Right ventricle myocardium inferior (tissue), 1 donor: ENCODE measurements at places on chromosomes 6 and 20. TPM values are rescaled to one million over a fixed set of nuclear protein-coding genes. Genes with fewer than 3 reads are reported as not detected.

DNA sequence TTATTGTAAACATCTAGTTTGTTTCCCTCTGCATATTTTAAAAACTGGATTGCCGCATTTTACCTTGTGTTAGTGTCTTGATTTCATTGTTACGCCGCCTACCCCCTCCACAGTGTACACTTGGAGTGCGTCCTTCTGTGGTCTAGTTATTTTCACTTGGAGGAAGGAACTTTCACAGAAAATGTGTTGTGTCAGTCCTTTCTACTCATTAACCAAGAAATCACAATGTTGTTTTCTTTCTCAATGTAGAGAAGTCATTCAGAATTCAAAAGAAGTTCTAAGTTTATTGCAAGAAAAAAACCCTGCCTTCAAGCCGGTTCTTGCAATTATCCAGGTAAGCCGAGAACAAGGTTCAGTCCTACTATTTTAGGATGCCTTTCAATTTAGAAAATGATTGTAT is 10.3 kb downstream of the MTHFD1L start:
- no peak for DNase-seq

The MLN gene
- total RNA-seq = not detected

DNA sequence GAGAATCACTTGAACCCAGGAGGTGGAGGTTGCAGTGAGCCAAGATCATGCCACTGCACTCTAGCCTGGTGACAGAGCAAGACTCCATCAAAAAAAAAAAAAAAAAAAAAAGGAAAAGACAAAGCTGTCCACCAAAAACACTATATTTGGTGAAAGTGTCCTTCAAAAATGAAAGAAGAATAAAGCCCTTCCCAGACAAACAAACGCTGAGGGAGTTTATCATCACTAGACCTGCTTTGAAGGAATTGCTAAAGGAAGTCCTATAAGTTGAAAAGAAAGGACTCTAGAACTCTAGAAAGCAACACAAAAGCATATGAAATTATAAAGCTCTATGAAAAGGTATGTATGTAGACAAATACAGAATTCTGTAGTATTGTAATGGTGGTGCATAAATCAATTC is 98.8 kb downstream of the SEL1L2 start:
- DNase-seq = no peak

The DEFB124 gene
- not detected for total RNA-seq
